ENCODE measurements at places on chromosomes 5 and 9.
A peak's percentile ranks its signal among the peaks of the same experiment; 100 is the strongest.

DNA sequence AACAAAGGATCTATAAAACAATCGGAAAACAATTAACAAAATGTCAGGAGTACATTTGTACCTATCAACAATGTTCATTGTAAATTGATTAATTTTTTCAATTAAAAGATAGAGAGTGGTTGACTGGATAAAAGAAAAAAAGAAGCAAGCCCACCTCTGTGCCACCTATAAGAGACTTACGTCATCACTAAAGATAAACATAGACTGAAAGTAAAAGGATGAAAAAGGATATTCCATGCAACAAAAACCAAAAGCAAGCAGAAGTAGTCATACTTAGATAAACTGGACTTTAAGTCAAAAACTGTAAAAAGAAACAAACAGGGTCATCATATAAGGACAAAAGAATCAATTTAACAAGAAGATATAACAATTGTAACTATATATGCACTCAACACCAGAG, 197.4 kb downstream of the RASEF start:
- no peak for DNase-seq

GRCh38 chr9:135602789-135603481, 36.4 kb downstream of the GLT6D1 start:
- DNase-seq: peak; percentile 67

DNA sequence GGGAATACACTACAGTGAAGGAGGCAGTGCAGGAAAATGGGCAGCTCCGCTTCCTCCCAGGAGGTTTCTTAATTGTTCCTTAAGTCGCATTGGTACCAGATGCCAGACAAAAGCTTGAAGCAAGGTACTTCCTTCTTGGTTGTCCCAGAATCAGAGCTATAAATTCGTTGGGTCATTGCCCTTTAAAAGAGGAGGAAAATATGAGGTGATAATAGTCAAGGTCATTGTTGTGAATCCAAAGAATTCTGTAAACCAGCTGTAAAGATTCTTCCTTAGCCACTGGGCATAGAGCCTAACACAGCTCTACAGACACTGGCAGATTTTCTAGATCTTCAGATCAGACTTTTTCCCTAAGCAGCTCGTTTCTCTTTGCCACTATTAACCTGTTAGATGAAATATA, 444.1 kb upstream of the TLE4 start:
- DNase-seq: no peak

- no peak for DNase-seq
Observed at GRCh38 chr5:180138976-180139730, 67.6 kb upstream of the RNF130 start.

DNA sequence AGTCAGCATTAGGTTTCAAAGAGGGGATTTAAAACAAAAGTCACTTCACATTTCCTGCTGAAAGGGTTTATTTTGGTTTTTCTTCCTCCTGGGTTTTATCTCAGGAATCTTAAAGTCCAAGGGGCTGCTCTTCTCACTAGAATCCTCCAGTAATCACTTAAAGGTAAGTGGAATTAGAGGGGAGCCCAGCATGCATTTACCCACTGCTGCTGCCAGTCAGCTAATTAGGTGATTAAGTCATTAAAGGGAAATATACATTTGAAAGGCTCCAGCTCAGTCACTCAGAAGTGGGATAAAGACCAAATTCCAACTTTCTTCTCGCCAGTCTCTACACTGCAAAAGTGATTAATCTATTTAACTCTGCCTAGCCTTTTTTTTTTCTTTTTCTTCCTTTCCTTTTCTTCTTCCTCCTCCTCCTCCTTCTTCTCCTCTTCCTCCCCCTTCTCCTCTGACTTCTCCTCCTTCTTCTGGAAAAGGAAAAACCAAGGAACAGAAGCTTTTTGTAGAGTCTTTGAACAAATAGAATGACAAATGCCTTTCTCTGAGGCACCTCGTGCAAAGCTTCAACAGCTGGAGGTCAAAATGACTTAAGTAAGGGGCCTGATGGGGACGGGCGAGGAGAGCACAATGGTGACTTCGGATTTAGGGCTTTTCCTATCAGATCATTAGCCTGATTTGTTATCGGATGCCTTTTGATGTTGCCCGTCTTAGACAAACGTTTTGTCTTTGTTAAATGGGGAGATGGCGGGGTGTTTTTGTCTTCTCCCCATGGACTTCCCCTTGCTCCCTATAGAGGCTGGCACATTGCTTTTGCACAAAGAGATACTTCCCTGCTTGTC, 617.6 kb downstream of the IRX1 start:
- no peak for DNase-seq

DNA sequence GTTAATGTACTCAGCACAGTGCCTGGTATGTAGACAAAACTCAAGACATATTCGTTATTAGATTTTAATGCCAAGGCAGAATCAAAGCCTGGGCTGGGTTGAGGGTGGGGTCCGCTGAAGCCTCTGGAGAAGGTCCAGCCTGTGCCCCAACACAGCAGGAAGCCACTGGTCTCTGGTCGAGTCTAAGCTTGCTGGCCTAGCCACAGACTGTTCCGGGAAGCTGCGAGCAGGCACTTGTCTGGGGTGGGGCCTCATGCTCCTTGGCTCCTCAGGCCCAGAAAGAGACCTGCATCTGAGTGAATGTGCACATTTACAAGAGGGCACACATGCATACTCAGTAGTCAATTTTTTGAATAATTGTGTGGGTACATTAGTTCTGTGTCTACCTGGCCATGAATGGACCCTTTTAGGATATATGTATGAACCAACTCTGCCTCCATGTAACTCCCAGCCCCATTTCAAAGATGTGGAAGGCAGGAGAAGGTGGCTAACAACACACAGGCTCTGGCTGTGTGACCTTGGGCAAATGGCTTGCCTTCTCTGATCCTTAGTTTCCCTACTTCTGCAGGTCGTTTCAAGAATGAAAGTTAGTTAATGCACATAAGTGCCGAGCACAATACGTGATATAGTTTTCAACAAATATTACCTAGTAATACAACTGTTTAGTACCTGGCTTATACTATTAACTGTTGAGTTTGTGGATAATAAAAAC, 18.3 kb downstream of the FAT2 start:
- DNase-seq: no peak
